ENCODE measurements at places on chromosomes 7 and 10.

DNA sequence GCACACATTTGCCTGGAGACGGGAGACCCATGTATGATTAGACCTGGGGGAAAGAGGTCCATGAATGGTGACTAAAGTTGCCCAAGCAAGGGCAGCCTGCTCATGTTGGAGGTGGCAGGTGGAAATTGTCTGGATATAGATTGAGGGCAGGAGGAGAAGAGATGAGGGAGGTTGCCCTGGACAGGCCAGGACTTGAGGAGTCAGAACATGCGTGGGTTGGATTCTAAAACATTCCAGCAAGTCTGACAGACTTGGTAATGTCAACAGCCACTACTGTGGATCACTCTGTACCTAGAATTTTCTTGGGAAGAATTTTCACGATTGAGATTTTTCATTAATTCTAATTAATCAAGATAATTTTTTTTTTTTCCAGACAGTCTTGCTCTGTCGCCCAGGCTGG, 19.1 kb upstream of the SVOPL start:
- DNase-seq, result no peak

GRCh38 chr7:894164-894867, 18.0 kb downstream of the GET4 start:
- no peak for DNase-seq

DNA sequence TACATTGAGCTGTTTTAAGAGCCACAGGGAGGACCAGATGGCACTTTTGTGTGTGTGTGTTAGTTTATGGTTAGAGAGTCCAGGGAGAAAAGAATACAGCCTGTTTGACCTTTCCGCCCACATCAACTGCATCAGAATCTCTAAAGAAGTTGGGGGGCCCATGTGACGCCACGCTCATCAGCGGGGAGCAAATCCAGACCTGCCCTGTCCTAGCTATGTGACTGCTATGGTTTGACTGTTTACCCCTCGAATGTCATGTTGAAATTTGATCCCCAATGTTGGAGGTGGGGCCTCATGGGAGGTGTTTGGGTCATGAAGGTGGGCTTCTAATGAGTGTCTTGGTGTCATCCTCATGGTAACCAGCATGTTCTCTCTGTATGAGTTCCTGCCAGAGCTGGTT, 128.0 kb downstream of the ADRA2A start:
- DNase-seq, result no peak

DNA sequence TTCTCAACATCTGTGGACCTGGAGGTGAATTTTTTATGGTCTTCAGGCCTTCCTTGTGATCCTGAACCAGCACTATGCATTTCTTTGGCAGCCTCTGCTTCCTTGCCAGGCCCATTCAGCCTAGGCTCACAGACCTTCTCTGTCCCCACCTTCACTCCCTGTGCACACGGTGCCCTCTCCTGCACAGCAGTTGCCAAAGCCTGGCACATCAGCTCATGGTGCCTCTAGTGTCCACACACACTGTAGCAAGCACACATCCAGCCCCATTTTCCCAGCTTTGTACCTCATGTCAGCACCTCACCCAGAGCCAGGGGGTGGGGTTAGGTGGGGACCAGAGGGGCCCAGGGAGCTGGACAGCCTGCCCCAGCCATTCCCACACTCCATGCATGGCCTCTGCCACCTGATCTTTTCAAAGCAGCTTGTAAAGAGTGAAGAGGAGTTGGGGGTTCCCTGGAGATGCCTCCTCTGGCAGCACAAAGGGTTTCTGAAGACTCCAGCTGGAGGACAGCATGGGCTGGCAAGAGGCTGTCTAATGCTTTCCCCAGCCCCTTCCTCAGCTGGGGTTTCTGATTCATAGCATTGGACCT, 57.9 kb upstream of the TMEM72 start:
- no peak for DNase-seq

- peak; percentile 45 for DNase-seq
These were observed 53.6 kb downstream of the SEC61G start for GRCh38 chr7:54705436-54705835.

DNA sequence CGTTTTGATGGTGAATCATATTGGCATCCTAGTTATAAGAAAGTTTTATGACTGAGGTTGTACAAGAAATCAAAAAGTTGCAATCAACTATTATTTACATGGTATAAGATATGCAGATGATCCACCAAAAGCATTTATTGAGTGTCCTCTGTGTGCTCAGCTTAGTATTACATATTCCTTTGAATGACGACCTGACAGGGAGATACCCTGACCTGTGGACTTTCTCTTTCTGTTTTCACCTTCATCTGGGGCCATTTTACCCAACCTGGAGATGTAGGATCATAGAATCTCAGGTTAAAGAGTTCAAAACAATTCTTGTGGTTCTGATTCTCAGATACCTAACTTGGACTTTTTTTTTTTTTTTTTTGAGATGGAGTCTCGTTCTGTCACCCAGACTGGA, 269.1 kb upstream of the SORCS1 start:
- DNase-seq, result no peak

- no peak for DNase-seq
These were observed 4.9 kb upstream of the SCD start for GRCh38 chr10:100341953-100342626.

- no peak for DNase-seq
These were observed 167.7 kb downstream of the SFMBT2 start for GRCh38 chr10:7243139-7243538.

GRCh38 chr7:21960922-21961321, 15.2 kb upstream of the CDCA7L start:
- DNase-seq, result peak; percentile 87

DNA sequence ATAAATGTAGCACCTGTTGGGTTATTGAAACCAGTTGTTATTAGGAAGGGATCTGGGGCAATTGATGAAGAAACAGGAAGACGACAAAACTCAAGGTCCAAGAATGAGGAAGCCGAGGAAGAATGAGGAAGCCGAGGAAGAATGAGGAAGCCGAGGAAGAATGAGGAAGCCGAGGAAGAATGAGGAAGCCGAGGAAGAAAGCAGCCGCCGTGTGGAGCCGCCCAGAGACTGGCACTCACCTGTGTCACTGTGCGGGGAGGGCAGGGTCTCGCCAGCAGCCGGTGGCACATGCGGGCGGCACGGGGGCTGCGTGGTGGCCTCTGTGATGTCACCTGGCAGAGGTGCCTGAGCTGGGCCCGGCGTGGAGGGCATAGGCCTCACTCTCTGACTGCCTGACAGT, 71.1 kb upstream of the CFAP46 start:
- no peak for DNase-seq

DNA sequence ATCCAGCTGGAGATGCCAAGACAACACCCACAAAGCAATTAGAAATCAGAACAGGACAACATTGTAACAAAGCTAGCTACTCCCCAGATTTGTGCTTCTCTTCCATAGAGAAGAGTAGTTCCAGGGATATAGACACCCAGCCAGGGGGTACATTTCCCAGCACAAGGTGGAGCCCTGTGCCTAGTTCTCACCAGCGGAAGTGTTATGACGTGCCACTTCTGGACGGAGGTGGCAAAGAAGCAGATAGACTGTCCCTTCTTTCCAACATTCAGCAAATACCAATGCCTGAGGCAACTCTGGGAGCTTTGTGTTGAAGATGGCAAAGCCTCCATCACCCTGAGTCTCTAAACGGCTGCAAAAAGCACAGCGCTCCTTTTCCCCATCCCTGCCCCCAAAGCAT, 23.4 kb upstream of the GSAP start:
- no peak for DNase-seq

GRCh38 chr7:121337398-121337797, 8.6 kb downstream of the WNT16 start:
- no peak for DNase-seq

DNA sequence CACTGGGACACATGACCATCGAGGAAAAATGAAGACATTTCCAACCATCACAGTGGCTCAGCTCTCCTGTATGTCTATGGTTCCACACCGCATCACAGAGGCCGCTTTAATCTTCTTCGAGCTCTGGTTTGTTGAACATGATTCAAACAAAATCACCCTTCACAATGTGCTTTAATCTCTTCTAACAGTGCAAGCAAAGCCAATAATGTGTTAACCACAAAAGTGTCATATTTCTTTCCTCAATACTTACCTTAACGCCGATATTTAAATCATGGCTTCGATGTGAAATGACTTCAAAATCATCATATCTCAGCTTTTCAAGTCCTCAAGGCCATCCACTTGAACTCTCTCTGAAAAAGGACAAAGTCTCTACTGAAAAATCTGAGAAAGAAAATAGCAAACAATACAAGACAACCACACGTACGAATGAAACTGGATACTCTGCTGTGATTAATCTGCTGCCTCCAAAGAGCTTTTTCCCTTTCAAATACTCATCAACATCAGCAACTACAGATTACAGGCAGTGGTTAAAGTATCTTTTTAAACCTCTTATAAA, 23.0 kb upstream of the SVIL start:
- DNase-seq, result peak; percentile 47

GRCh38 chr10:12348294-12348869, 965 bp upstream of the CAMK1D start:
- no peak for DNase-seq

DNA sequence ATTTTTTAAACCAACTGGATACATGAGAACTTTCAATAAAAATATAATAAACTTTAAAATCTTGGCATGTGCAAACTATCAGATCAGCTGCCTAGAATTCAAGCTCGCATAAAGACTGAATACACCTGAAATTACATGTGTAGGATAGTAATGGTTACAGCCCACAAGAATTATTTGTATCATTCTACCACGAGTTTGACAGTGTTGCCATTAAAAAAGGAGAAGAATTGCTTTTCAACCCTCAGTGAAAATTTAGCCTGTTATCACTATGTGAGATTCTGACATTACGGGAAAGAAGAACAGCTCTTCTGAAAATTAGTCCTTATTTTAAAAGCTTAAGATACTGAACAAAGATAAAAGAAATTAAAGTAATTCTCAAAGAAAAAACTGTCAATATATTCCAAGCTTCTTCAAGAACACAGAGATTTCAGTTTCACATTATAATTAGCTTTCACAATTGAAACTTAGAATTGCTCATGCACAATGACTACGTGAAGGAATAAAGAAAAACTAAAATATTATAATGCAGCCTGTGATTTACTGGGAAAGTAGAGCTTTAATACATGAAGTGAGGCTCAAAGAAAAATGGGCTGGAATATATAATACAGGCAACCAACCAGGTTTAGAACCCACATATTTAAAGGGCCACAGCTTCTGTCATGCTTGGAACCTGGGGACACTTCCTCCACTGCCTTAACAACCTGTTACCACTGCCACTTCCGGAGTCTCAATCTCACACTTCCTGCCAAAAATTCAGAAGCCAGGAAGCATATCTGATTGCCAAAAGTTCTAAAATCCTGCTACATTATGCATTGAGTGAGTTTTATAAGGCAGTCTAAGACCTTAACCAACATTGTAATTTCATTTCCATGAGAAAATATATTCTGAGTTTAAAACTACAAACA, 23.2 kb downstream of the TPK1 start:
- no peak for DNase-seq

GRCh38 chr10:34753014-34753757, 61.9 kb downstream of the PARD3 start:
- DNase-seq, result no peak

DNA sequence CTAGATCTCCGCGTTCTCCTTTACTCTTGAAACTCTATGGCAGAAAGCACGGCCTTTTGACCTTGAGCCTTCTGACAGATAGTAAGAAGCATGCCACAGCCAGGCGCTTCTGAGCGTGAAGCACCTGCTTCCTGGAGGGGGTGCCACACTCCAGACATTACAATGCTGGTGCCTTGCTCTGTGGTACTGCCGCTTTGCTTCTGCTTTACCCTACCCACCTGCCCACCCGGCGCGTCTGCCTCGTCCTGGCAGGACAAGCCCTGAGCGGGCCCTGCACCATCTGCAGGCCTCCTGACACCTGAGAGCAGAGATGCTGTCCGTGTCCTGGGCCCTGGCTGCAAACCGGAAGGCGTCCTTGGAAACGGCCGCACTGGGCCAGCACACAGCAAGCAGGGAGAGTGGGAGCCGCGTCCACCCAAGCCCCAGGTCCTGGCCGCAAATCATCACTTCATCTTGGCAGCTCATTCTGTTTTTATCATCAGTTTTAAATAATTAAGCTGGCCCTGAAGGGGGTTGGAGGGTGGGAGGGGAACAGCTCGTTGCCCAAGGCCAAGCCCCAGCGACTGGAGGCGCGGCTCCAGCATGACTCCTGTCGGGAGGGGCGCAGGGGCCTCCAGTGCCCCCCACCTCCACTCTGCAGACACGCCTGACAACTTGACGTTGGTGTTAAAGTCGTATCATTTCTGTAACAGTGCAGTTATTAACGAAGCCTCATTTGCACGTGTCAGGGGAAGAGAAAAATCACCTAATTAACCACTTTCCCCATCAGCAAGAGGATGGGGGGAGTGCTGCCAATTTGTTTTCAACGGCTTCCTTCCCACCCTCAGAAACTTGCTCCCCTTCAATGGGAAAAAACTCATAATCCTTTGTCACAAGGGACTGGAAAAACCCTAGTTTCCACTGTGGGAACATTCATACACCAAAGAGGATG, 132.2 kb downstream of the MAD1L1 start:
- no peak for DNase-seq

GRCh38 chr7:104089612-104090011, 100.2 kb upstream of the RELN start:
- DNase-seq, result no peak

- no peak for DNase-seq
These were observed 938.7 kb upstream of the PHF14 start for GRCh38 chr7:10034843-10035556.

DNA sequence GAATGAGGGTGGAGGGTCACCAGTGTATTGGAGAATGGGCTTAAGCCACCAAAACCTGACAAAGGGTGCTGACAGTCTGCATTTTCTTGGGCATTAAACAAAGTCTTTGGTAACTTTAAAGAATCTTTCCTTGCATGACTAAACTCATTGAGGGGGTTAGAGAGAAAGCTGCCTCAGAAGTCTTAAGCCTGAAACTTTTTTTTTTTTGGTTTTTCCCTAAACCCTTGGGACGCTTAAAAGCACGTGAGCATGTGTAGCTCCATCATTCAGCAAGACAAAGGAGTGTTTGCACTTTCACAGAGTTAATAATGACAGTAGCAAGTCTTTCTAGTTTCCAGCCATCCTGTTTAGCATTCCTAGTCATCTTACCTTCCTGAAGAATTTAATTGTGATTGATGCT, 110.7 kb downstream of the LRMDA start:
- peak; percentile 64 for DNase-seq

- no peak for DNase-seq
These were observed 17.9 kb downstream of the CAMK1D start for GRCh38 chr10:12367272-12367671.

- DNase-seq, result no peak
These were observed 25.8 kb upstream of the NANOS1 start for GRCh38 chr10:119003572-119004289.
